ENCODE measurements at places on chromosomes 11 and 22.
A peak's percentile ranks its signal among the peaks of the same experiment; 100 is the strongest.

GRCh38 chr11:69066122-69067112 is 17.7 kb downstream of the TPCN2 start:
- DNase-seq: no peak

- DNase-seq: no peak
Observed at GRCh38 chr22:48263431-48263765, 1500.9 kb downstream of the TBC1D22A start.

DNA sequence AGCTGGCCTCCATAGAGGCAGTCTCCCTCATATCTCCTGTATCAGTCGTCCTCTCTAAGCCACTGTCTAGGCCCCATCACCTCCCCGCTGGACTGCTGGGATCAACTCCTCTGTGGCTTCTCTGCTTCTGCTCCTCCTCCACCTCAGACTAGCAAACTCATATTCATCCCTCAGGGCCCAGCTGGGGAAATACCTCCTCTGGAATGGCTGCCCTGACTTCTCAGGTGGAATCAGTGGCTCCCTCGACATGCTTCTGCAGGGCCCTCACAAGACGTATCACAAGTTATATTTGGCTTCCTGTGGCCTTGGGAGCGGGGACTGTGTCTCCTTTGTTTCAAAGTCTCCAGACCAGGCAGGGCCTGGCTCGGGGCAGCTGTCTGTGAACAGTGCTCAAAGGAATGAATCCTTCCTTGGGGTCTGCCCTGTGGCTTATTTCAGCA is 10.0 kb downstream of the SLC29A2 start:
- no peak for DNase-seq

GRCh38 chr22:39956932-39957664 is 3.1 kb upstream of the TMA7B start:
- DNase-seq: no peak

DNA sequence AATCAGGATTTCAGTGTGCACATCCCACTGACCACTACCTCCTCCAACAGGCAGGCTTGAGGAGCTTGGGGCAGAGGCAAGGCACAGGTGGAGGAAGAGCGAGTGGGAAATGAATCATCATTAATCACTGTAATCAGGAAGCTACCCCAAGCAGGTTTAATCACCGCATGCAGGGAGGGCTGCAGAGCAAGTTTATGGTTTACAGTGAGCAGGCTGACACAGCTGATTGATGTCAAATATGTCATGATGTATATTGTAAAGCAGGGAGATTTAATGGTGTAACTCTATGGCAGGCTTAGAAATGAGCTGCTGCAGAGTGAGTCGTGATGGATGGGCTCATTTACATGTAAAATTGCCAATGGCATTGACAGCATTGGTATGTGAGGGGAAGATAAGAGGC is 441.0 kb downstream of the NTM start:
- no peak for DNase-seq

DNA sequence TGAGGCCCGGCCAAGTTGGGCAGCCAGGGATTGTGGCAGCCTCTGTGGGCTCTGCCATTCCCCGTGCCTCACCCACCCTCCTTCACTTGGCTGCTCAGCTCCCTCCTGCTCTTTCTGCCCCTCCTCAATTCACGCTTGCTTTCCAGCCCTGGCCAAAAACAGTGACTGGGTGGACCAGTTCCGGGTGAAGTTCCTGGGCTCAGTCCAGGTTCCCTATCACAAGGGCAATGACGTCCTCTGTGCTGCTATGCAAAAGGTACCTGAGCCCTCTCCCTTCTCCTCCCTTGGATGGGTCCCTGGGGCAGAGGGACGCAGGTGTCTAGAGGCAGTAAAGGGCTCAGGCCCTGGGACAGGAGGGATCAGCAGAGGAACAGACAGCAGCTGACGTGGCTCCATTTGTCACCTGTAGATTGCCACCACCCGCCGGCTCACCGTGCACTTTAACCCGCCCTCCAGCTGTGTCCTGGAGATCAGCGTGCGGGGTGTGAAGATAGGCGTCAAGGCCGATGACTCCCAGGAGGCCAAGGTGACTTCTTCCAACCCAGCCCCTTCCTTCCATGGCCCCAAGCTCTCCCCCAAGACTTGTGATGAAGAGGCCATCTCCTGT is 2.7 kb downstream of the FREY1 start:
- no peak for DNase-seq

DNA sequence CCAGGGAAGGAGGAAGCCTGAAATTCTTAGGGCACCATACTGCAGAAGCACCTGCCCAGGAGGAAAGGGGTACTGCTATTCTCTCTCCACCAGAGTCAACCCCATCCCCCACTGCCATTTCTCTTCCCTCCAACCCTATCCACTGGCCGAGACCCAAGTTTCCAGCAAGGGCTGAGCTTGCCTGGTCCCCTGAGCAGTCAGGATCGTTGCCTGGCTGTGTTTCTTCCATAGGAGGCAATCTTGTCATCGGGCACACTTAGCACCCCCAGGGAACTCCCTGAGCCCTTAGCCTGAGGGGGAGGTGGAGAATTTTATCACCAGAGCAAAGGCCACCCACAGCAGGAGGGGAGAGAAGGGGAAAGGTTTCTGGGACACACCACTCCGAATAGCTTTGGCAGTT is 115.8 kb upstream of the NECTIN1 start:
- DNase-seq: no peak

DNA sequence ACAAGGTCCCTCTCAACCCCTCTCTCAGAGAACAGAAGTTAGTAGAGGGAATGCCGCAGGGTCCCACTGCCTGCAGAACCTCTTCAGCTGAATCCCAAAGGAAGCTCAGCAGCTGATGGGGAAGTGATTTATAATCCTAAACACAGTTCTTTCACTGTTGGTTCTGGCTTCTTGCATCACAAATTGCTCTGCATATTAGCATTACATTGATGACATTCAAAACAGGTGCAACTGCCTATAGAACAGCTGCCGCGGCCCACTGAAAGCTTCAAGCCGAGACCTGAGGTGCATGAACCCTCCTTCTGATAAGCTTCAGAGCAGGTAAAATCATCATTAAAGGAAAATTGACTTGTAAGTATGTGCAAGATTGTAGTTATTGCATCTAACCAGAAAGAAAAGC is 75.2 kb upstream of the KIRREL3 start:
- DNase-seq: no peak

DNA sequence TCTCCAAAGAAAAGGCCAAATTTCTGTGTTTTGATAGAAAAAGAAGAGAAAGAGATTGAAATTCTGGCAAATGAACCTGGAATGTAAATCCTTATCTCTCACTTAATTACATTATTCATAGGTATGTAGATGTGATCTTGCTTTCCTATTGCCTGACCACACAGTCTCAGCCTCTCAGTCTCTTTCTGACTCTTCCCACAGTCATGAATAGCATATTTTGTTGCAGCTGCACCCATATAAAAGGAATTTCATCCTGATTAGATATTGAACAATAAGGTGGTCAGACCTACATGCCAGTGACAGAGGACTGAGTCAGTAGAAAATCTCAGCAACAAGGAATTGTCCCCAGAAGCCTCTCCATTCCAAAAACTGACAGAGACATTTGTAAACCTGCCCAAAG is 62.9 kb upstream of the LRRC4C start:
- no peak for DNase-seq

- DNase-seq: no peak
Observed at GRCh38 chr22:19180234-19180633, 1.7 kb upstream of the SLC25A1 start.

DNA sequence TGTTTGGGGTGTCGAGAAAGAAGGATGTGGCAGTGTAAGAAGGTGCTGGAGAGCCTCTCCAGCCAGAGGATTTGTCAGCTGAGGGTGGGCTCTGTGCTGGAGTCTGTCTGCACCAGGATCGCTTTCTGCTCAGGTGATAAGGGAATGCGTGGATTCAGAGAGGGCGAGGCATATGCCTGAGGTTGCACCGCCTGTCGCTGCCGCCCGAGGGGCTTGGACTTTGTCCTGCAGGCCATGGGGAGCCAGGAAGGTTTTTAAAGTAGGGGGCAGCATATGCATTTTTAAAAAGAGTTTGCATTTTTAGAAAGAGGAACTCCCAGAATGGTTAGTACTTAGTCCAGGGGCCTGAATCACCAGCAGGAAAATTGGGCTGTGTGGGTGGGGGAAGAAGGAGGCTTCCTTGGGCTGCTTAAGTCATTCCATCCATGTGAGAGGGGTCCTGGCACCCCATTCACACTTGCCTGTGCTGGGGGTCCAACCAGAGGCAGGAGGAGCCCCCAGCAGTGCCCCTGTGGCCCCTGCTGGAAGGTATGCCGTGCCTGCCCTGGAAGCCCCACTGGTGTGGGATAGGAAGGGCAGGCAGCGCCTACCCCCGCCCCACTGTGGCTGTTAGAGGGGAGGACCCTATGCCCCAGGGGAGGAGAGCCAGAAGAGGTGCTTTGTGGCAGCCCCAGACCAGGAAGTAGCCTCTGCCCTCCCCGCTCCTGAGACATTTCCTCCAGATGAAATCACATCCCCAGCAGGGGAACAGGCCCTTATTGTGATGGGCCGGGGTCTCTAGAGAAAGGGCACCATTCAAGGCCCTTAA is 35.8 kb upstream of the MYRF start:
- no peak for DNase-seq

GRCh38 chr11:36485298-36486002 is 24.6 kb downstream of the TRAF6 start:
- DNase-seq: no peak

DNA sequence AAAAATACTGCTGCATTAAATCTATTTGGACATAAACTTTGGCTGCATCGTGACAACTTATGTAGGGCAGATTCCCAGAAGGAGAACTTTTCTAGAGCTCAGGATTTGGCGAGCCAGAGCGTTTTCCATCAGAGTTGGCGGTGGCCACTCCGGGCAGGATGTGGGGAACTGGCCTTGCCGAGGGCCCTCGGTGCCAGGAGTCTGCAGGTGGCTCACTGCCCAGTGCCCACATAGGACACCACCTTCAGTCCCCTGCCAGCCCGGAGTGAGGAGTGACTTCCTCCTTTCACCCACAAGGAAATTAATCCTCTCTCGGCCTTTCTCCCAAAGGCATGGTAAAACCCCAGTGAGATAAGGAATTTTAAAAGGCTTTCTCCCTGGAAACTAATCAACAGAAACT is 1.6 kb upstream of the LGALS2 start:
- peak; percentile 85 for DNase-seq

DNA sequence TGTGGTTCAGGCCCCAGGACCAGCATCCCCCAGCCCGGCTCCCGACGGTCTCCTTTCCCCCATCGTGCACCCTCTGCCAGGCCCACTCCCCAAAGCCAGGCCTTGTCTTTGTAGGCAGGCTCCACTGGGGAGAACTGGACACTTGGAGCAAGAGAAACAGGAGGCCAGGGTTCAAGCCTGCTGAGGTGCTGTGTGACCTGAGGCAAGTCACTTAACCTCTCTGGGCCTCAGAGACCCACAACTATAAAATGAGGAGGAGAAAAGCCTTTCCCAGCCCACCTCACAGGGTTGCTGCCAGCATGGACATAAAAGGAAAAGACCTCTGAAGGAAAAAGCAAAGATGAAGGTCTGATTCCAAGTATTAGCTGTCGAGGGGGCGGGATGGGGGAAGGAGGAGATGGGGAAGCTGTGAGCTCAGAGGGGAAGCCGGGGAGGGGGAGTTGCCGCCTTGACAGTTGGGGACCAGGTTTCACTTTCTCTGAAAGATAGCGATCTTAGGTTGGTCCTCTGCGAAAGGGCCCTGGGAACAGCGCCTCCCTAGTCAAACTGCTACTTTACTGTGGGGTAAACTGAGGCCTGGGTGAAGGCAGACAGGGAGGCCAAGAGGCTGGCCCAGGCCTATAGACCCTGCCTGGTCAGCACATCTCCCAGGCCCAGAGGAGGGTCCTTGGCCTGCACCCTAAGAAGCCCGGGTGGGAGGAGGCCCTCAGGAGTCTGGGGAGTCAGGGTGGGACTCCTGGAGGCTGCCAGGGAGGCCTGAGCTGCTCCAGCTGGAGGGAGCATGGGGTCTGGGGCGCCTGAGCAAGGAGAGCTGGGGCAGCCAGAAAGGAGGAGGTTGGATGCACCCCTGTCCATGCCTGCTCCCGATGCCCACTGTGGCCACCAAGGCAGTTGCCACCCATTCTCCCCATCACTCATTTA is 991 bp upstream of the OSM start:
- no peak for DNase-seq

GRCh38 chr11:83655976-83656375 is 369.8 kb upstream of the CCDC90B start:
- DNase-seq: peak; percentile 90

DNA sequence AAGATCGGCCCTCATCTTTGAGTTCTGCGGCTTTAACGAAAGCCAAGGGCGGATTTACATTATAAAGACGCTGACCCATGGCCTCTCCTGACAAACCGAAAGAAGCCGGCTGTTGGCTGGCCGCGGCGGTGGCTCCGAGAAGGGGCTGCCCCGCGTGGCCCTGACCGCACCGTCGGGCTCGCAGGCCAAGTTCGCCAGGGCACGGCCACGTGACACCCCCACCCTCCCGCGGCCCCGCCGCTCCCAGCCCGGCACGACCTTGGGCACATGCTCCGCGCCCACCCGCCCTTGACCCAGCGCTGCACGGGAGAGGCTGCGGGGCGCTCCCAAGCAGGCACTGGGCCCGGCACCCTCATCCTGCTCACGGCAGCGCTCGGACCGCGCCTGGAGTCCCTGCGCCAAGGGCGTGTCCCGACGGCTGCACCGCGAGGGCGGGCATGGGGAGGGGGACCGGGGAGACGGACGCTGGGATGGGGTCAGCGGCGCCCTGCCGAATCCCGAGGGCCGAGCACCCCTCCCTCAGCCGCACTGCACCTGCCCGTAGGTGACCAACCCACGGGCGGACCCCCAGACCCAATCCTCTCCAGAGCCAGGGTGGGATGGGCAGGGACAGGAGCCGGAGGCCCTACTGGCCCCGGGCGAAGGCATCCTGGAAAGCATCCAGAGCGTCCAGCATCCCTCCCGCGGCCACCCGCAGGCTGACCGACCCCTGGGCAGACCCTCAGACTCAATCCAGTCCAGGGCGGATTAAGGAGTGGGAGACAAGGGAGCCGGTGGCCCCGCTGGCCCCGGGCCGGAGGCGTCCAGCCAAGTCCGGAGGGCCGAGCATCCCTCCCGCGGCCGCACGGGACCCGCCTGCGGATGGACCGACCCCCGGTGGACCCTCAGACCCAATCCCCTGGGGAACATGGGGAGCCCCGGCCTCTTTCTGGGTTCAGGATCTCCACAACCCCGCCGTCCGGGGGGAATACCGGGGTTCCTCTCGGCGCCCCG is 759 bp downstream of the CPT1A start:
- DNase-seq: no peak

DNA sequence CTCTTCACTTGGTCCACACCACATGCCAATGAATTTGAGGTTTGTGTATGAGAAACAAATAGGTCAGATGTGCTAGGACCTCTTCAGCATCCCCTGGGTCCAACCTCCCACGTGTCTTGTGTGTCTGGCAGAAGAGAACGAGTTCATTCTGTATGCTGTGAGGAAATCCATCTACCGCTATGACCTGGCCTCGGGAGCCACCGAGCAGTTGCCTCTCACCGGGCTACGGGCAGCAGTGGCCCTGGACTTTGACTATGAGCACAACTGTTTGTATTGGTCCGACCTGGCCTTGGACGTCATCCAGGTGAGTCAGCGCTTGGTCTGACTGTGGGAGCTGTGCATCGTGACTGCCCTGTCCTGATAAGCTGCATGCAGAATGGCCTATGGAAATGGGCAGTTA is 101.0 kb upstream of the SORL1-AS1 start:
- peak; percentile 51 for DNase-seq

GRCh38 chr11:2816941-2817421 is 68.6 kb downstream of the CDKN1C start:
- no peak for DNase-seq
